ENCODE measurements at places on chromosomes 5 and 9. TPM values are rescaled to one million over a fixed set of nuclear protein-coding genes. Genes with fewer than 3 reads are reported as not detected.

DNA sequence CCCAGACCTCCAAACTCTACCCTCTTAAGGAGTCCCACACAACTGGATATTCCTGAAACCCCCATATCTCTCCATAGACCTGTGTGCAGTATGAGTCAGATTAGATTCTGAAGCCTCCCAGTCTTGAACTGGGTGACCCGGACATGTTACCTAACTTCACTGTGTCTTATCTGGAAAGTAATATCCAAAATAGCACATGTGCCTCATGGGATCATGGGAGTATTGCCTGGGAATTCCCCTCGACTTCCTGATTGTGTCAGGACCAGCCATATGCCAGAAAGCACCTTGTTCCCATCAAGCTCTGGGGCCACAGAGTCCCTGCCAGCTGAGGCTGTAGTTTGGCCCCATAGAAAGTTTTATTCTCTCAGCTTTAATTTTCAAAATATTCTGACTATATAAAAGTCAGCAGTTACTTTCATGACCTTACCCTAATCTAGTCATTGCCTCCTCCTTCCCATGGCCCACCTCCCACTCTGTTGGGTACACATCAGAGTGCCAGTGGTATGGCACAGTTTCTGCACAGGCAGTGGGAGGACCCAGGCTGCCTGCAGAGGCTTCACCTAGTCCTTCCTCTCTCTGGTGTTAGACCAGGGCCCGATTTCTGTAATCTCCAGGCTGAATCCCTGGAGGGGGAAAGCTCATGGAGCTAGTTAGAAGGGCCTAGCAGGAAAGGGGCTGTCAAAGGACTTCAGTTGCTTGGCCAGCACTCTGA is 19.5 kb upstream of the B4GALT1 start:
- no peak for DNase-seq

GRCh38 chr5:150118561-150119229 is 32.3 kb upstream of the CSF1R start:
- no peak for DNase-seq

GRCh38 chr5:151569132-151570046 is 21.7 kb downstream of the FAT2 start:
- DNase-seq: no peak

DNA sequence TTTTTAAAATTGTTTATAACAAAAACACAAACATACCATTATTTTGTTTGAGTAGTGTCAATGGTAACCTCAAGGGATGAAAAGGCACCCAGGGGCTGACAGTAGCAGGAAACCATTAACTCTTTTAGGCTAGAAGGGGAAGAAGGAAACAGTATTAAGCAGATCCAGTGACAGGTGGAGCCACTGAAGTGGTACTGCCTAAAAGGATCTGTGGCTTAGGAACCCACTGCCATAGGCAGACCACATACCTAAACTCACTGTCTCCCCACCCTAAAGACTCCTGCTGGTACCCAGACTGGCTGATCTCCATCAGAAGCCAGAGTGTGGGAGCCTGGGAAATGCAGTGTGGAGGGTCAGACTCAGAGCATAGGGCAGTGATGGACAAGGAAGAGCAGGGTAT is 13.5 kb downstream of the RLN1 start:
- no peak for DNase-seq

GRCh38 chr5:134891473-134891872 is 13.5 kb upstream of the PCBD2 start:
- DNase-seq: no peak

DNA sequence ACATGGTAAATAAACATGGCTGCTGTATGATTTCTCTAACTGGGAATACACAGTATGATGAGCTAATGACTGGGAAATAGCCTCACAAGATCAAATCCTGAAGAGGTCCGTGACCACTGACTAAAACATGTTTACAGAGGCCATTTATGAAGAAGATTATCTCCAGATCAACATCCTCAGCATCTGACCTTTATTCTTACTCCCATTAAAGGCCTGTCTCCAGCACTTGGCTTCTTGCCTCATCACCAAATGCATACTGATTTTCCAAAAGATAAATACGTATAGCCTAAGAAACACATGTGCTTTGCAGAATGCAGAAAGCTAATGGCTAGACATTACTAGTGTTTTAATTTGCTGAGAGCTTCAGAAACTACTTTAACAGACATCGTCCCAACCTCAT is 108.0 kb upstream of the TSLP start:
- DNase-seq: no peak

GRCh38 chr5:93978222-93978621 is 236.8 kb upstream of the POU5F2 start:
- no peak for DNase-seq

GRCh38 chr5:10272053-10272874 is 22.2 kb downstream of the CCT5 start:
- DNase-seq: no peak

DNA sequence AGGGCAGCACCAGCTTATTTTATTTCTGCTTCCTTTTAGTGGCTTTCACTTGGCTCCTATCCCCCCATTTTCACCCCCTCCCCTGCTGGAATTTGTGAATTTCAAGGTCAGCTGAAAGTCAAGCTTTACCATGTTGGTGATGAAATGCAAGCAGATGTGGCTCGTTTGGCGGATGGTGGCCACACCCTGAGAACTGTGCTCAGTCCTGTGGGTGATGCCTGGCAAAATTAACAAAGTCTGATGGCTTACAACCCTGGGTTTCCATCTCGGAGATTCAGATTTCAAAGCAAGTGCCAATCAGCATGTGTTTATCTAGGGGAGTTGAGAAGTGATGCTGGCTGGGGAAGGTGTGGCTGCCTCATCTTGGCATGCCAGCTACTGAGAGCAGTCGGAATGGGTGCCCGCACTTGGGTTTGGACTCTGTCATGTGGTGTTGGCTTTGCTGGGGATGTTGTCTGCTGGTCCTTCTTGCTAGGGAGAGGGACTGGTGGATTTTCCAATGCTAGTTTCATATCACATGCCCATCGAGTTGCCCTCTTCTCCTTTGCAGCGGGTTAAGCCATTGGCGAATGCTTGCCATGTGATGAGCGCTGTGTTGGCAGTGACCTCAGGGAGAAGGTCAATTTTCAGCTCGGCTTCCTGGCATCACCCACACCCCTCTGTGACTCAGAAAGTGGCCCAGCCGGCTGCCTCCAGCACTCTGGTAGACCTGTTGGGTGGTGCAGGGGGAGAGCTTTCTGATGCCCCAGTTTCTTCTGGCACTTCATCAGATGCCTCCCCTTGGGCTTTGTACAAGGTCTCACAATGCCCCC is 77.0 kb upstream of the PITX1 start:
- no peak for DNase-seq

- no peak for DNase-seq
Observed at GRCh38 chr5:168186289-168187074, 105.0 kb upstream of the WWC1 start.

DNA sequence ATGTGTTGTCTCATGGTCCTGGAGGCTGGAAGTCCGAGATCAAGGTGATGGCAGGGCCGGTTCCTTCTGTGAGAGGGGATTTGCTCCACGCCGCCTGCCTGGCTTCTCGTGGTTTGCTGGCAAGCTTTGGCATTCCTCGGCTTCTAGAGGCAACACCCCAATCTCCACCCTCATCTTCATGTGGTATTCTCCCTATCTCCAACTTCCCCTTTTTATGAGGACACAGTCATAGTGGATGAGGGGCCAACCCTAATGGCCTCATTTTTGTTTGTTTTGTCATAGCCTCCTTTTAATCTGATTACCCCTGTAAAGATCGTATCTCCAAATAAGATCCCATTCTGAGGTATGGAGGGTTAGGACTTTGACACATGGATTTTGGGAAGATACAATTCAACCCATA is 41.7 kb upstream of the CLK4 start:
- DNase-seq: no peak

GRCh38 chr9:106861640-106862109 is 1.3 kb upstream of the ZNF462 start:
- no peak for DNase-seq

DNA sequence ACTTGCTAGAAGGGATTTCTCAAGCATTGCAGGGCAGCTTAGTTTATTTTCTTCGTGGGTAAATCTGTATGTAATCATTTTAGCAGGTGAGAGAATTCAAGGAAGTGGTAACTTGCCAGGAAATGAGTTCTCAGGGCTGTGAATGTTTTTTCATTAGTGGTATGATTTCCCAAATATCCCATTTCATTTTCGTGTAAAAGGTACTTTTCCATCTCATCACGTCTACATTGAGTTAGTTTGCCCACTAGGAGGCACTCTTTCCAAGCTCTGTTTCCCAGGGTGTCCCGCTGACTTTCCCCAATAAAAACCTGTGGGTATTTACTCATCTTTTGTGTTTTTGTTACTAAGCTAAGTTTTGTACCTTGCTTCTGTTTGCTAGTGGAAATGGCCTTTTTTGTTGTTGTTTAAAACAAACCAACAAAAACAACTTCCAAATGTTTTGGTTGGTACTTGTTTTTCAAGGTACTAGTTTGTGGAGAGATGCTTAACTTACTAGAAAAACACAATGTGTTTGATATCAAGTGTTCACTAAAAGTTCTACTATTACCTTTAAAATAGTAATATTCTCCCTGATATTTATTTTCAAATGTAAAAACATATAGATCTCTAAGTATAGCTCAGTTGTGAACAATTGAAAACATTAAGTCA is 373.6 kb downstream of the ADGRV1 start:
- DNase-seq: peak; percentile 58

DNA sequence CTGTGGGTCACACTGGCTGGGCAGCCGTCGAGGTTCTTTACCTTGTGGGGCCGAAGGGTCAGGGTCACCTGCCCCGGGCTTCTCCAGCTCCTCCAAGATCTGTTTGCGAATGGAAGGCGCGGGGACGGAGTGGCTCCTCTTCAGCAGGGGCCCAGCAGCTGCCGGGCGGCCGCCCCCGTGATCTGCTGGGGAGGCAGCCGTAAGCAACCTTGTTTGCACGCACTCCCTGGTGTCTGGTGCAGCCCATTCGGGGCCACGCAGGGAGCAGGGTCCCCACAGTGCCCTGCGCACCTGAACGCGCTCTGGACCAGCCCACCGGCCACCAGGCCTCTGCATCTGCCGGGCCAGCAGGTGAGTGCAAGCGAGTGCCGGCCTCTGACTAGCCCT is 34.9 kb downstream of the PNPLA7 start:
- DNase-seq: no peak

The HTR4 gene
- polyA plus RNA-seq: not detected

The FST gene
- 18.1 TPM for polyA plus RNA-seq

Data from right renal pelvis (tissue), 4 donors.